COLO829 (cell line): ENCODE measurements at places on chromosomes 16 and 17.

- DNase-seq = no peak
Measured at GRCh38 chr17:10210151-10210574, 11.8 kb upstream of the GAS7 start.

DNA sequence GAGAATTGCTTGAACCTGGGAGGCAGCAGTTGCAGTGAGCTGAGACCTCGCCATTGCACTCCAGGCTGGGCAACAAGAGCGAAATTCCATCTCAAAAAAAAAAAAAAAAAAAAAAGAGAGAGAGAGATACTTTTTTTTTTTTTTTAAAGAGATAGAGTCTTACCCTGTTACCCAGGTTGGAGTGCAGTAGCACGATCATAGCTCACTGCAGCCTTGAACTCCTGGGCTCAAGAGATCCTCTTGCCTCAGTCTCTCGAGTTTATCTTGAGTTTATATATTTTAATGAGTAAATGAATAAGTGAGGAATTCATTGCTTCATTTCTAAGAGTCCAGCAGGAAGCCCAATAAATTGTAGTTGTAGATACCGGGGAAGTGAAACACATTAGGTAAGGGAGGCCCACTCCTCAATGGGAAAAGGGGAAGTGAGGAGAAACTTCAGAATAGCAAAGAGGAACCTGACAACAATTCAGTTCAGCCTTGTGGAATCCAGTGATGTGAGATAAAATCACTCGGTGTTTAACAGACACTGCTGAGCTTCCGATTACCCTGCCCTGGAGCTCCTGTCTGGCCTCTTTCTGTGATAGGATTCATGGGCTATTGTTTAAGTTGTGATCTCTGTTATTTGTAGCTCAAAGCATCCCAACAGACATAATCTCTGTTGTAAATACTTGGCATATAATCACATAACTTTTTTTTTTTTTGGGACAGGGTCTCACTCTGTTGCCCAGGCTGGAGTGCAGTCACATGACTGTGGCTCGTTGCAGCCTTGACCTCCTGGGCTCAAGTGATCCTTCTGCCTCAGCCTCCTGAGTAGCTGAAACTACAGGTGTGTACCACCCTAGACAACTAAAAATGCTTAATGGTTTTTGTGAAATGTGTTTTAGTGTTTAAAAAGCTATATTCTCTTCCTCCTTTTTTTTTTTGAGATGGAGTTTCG lies 15.8 kb upstream of the ITGAM start:
- no peak for DNase-seq

- no peak for DNase-seq
Measured at GRCh38 chr17:76538281-76538931, 897 bp upstream of the CYGB start.

DNA sequence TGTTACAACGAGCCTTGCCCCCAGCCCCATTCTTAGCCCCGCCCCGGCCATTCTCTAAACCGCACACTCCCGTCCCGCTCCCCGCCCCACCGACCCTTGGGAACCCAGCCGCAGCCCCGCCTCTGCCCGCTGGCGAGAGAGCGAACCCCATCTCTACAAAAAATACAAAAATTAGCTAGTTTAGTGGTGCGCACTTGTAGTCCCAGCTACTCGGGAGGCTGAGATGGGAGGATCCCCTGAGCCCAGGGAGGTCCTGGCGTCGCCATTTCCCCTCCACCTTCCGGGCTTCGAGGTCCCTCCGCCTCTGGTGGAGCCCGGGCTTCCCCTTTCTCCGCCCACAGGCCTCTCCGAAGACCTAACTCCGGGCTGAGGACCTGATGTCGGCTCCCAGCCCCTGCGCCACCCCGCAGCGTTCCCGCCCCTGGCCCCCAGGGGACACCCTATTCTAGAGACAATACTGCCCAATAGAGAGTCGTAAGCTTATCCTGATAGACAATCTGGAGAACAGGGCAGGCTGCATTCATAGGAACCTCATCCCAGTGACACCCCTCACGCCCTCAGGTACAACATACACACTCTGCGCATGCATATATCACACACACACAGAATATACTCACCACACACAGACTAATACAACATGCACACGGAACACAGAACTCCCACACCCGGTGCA lies 480 bp upstream of the PROCA1 start:
- DNase-seq = no peak

- DNase-seq = no peak
Measured at GRCh38 chr16:11327277-11328171, 17.7 kb upstream of the RMI2 start.

DNA sequence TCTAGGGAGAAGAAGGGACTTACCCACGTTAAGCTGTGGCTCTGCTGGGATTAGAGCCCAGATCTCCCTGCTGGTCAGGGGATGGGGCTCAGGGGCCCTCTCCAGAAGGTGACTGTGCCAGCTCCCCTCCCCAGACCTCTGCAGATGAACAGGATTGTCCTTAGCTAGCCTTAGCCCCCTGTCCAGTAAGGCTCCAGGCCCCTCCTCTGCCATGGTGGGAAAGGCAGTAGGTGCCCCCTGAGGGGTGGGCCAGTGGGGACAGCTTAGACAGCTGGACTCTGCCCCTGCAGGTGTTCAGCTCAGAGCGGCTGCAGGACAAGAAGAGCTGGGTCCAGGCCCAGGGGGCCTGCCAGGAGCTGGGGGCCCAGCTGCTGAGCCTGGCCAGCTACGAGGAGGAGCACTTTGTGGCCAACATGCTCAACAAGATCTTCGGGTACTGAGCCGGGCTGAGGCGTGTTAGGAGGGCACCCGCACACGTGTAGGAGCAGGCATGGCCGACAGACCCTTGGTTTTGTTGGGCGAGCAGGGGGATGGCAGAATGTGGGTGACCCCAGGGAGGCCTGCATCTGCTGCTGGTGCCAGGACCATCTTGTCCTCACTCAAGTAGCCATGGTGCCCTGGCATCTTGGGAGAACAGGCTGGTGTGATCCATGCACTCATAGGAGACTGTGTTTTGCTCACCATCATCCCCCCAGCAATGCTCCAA lies 50.9 kb downstream of the MRC2 start:
- DNase-seq = no peak

DNA sequence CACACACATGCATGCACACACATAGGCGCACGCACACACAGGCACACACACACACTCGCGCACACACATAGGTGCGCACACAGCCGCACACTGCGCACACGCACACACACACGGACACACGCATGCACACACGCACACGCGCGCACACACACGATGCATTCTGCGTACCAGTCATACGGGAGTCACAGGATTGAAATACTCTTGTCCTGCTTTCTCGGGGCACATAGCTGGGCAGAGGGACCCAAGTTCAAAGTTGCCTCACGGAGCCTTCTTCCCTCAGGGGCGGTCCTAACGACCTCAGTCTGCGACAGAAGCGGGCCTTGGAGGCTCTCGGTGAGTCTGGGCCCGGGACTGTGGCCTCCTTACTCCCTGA lies 56.0 kb downstream of the MRM1 start:
- no peak for DNase-seq

DNA sequence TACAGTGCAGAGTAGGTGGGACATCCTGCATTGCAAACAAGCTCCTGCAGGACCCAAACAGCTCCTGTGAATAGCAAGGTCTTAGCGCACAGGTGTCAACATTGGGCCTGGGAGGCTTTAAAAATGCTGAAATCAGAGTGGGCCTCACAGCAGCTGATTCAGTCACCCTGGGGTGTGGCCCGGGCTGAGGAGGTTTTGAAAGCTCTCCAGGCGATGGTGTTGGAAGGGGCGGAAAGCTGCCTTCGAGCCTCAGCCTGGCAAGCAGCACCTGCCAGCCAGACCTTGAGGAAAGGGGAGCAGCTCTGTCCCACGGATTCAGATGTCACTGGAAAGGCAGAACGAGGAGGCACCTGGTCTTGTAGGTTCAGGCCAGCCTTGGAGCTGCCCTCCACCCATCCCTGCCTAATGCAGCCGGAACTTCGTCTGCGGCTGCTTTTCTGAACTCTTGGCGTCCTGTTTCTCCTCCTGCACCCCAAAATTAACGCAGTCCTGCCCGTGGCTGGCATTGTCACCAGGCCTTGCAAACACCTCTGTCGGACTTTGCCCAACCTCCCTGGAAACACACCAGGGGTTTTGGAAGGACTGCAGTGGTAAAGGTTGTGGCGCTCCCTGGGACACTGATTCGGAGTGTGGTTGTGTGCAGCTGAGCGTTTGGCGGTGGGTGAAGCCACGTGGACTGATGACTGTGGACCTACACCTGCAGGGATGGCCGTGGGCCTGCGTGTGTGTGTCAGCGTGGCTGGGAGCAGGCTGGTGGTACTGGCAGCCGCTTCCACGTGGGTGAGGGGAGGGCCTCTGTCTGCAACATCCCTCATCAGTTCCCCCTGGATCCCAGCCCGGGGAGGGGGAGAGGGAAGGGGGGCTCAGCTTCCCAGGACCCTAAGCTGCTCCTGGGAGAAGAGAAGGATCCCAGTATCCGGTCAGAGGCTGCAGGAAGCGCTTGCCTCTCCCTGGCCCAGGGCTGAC lies 3.4 kb downstream of the NECAB2 start:
- no peak for DNase-seq

DNA sequence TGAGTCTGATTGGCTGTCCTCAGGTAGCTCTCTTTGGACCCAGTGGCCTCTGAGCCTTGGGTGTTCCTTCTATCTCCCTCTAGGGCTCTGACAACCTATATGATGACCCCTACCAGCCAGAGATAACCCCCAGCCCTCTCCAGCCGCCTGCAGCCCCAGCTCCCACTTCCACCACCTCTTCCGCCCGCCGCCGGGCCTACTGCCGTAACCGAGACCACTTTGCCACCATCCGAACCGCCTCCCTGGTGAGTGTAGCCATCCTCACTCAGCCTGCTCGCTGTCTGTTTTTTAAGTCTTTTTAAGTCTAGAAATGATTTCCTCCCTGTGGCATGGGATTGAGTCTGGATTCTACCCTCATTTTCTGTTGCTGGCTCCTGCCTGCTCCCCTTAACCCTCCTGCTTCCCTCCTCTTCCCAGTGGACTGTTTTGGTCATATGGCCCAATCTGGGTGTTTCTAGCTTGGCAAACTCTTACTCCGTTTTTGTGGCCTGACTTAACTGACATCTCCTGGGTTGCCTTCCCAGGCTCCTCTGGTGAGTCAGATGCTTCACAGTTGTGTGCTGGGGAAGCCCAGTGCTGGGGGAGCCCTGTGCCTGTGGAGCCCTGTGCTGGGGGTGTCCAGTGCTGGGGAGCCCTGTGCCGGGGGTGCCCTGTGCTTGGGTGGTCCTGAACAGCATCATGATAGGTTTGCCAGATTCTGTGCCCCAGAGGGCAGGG lies 9.9 kb downstream of the TAOK2 start:
- no peak for DNase-seq

DNA sequence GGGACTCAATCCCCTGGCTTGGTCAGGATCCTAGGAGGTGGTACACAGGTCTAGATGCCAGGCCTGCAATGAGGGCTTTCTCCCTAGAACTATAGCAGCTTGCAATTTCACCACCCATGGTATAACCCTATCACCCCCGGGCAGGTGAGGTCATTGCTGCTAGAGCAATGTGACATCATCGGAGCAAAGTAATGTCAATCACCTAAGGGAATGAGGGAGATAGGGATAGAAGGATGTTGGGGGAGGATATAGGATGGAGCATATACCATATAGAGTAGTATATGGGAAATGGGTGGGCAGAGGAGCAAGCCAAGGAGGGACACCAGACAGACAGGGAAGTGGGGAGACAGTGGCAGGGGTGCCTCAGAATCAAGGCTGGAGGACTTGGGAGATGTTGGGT lies 3.3 kb downstream of the KCNH4 start:
- DNase-seq = no peak

DNA sequence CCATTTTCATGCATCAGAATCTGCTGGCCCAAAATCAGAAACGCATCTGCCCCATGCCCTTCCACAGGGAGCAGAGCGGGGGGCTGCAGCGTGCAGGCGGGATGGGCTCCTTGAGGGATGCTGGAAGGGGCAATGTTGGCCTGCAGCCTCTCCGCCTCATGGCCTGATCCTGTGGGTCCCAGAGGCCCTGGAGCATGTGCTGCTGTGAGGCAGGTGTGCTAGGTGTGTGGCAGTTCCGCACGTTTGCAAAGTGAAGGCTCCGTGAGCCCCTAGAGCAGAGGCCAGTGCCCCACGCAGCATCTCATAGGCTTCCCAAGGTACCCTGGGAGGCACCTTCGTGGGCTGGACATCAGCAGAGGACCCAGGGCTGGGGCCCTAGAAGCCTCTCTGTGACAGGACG lies 36.4 kb upstream of the CDH15 start:
- no peak for DNase-seq

DNA sequence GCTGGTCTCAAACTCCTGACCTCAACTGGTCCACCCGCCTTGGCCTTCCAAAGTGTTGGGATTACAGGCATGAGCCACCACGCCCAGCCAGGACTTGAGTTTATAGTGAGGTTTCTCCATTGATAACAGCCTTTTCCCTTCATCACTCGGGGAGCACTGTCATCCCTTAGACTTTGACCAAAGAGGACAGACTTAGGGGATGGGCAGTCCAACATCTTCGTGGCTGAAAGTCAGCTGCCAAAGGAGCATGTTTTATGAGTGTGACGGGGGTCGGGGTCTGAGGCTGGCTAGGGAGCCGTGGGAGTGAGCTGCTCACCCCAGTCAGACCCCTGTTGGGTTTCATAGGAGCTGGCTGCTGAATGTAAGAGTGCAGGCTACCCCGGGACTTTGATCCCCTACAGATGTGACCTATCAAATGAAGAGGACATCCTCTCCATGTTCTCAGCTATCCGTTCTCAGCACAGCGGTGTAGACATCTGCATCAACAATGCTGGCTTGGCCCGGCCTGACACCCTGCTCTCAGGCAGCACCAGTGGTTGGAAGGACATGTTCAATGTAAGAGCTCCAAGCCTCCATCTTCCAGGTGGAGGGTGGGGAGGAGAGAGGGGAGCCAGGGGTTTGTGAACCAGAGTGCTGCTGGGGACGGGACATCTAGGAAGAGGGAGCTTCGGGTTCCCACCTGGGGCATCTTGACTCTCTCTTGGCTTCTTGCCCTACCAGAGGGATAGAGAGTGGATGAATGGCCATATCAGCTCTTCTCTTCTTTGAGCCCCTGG lies 3.1 kb downstream of the DHRS11 start:
- DNase-seq = no peak
